GM12865 (cell line): ENCODE measurements at places on chromosomes 7 and 10.
A peak's percentile ranks its signal among the peaks of the same experiment; 100 is the strongest.

DNA sequence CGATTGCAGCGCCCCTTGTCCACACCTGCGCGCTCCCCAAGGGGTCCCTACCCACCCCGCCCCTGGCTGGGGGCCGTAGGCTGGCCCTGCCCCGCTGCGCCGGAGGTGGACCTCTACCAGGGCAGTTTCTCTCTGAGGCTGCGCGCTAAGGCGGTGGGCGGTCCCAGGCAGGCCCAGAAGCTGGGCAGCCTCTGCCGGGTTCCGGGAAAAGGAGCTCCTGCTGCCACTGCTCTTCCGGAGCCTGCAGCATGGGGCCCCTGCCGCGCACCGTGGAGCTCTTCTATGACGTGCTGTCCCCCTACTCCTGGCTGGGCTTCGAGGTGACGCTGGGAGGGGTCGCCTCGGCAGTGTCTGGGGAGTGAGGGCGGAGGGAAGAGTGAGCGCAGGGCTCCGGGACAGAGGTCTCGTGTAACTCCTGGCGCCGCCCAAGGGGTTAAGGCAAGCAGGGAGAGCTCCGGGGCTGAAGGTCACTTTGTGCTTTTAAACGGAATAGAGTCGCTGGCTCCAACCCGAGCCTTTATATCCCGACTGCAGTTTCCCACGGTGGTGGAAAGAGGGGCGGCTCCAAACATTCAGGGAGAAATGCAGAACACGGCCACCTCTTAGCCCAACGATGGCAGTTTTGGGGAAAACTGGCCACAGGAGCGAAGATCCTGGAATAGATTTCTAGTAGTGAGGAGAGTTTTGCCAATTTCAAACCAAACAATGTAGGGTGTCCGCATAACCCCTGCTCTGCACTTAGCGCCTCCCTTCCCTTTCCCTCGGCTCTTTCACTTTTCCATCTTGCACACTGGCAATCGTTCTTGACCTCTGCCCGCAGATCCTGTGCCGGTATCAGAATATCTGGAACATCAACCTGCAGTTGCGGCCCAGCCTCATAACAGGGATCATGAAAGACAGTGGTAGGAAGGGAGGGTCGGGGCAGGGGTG lies at the start of gene GSTK1:
Gene GSTK1, plus strand, starts transcription at position 176 of the 930 bp plus-strand sequence. Its CDS starts 73 bp downstream, at position 249.
- DNase-seq: peak; percentile 85

GRCh38 chr7:129315960-129316359 lies 91.1 kb downstream of the AHCYL2 start:
- no peak for DNase-seq

GRCh38 chr10:18195060-18195799 lies 55.0 kb downstream of the CACNB2 start:
- no peak for DNase-seq

GRCh38 chr10:1360011-1360557 lies 303.9 kb downstream of the WDR37 start:
- DNase-seq: no peak

GRCh38 chr10:92729886-92730285 lies 40.1 kb downstream of the HHEX start:
- DNase-seq: peak; percentile 79

DNA sequence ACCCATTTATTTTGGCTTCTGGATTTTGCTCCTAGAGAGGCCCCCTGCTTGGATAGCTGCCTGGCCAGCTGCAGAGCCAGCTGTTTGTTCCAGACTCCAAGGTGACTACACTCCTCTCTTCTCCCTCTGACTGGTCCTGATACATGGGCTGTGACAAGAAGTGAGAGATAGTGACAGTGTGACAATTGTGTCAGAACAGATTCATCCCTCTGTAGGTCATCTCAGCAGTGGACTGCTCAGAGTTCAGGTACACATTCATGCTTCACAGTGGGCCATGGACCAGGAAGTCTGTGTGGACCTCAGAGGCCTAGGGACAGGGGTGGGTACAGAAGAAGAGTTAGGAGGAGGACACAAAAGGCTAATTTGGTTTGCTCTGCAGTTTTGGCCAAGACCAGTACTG lies 188.2 kb upstream of the MKLN1 start:
- DNase-seq: no peak

- no peak for DNase-seq
Measured at GRCh38 chr10:92559046-92559445, 14.8 kb downstream of the IDE start.

DNA sequence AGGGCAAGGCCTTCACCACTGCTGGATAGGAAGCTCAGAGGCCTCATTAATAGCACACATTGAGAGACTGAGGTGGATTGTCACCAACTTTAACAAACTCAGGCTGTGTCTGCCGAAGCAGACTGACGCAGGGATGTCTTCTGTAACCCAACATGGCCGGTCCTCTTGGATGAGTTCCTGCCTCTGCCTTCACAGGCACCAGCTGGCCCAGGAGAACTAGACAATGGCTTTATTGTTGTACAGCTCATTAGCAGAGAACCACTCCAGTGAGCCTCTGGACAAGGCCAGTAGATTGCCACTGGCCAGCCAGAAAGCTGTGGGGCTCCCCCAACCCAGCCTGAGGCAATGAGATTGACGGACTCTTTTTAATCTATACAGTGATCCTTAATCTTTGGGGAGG lies 9.4 kb downstream of the NODAL start:
- DNase-seq: no peak

- DNase-seq: no peak
Measured at GRCh38 chr10:29856295-29856694, 203.1 kb downstream of the JCAD start.

- DNase-seq: no peak
Measured at GRCh38 chr10:37957841-37958240, 18.6 kb downstream of the ZNF25 start.

DNA sequence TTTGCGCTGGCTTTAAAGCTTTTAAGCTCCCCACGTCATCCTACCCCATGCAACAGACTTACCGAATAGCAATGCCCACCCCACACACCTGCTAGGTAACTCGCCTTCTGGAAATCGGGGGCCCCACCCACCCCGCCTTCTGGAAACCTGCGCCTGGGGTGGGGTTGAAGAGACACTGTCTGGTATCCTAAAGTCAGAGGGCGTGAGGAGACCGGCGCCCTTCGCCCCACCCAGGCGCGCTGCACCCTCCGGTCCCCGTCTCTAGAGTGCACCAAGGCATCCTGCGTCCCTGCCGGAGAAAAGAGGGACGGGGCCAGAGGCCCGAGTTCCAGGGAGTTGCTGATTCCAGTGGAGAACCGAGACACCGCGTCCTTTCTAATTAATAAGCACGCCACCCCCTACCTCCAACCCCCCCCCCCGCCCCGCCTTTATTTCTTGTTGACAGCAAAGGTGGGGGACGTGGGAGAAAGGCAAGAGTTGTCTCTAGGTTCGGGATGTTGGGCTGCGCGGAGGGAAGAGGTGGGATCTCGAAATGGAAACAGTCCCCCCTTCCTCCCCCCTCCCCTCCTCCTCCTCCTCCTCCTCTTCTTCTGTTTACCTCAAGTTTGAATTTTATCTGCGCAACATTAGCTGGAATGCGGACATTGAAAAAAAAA lies 220.9 kb upstream of the MKLN1 start:
- DNase-seq: peak; percentile 36

- peak; percentile 58 for DNase-seq
Measured at GRCh38 chr10:100531761-100532160, 2.1 kb upstream of the NDUFB8 start.

DNA sequence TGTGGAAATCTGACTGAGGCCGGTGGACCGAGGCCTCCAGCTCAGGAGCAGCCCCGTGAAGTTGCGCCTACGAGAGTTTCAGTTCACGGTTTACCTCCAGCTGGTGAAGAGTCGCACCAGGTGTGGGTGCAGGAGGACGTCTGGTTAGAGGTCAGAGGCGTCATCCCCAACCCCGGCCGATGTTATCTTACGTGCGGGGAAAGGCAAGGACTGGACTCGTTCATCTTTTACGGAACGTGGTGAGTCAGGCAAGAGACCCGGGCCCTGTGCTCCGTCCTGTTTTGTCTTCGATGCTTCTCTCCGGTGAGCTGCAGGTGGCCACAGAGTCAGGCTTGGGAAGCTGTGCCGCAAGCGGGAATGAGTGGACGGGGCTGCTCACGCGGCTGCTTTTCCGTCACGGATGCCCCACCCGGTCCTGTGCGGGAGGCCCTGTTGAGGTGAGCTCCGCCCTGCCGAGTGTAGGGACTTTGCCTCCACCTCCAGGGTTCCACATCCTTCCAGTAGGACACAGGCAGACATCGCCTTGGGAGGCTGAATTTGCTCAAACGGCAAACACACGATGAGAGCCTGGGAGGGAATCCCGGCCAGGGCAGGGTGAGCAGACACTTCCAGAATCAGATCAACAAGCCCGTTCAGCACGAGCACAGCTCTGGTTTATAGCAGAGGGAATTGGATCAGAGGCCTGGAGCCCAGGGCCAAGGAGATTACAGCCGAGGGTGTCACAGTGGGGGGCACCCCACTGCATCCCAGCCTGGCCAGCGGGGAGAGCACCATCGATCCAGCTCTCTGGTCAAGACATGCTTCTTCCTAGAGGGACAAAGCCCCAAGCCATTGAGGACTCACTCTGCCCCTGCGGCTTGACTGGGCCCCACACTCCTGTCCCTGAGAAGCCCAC lies 50.1 kb upstream of the INPP5A start:
- no peak for DNase-seq

DNA sequence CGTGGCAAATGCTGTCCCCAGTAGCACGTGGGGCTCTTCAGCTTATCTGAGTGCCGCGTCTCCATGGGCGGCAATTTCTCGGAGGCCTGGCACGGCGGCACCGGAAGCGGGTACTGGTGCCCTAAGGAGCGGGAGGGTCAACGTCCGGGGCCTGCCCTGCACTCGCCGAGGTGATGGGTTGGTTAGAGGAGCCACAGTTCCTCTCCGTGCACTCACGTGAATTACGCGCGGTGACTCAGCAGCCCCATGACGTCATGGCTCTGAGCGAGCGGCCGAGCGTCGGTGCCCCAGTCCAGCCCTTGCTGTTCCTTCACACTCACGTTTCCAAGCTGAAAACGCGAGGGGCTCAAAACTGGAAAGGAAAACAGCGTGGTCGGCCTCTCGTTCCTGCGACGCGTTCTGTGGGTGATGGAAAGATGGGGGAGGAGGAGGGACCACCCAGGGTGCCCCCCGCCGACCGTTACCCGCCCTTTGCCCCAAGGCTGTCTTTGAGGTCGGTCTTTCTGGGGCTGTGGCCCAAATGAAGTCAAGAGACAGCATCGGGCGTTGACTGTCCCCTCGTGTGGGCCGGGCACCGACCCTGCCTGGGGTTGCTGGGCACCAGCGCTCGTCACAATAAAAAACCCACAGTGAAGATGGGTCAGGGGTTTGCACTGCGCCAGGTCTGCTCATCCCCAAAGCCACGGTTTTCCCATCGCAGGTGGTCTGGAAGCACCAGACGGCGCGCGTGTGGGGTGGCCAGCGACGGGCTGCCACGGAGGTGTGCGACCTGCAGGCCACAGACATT lies 70.4 kb upstream of the CFAP46 start:
- no peak for DNase-seq
